ENCODE measurements at places on chromosomes 1 and 21.

DNA sequence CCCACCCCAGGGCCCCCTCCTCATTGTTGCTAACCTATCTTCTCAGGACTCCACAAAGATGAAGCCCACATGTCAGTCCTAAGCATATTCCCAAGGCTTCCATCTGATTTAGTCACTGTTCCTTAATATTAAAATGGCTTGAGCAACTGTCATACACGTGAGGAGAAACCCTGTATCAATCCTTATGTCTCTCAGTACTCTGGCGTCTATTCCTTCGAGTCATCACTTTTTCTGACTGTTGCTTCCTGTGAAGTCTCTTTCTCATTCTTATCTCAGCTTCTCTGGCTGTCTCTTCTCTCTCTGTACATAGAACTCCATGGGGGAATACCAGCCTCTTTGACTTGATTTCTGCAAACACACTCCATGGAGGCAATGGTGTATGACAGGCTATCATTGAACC is 98.4 kb downstream of the C4BPA start:
- no peak for DNase-seq
- peaks cover 17% of the 10 kb centered on the region for H3K4me1 ChIP-seq
- peaks cover under 1% of the 10 kb centered on the region for H3K27me3 ChIP-seq

DNA sequence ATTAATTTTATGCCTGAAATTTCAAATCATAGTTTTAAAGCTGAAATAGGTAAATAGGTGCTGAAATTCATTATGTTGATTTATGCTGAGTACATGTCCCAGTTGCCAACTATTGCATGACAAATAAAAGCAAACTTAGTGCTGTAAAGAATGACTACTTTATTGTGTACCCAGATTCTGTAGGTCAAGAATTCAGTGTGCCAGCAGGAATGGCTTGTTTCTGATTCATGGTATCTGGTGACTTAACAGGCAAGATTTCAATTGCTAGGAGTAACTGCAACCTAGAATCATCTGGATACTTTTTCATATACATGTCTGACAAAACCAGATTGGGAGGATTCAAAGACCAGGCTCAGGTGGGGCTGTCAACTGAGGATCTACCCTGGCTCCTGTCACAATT is 678.4 kb upstream of the ADAMTS5 start:
- no peak overlapping the region for H3K4me3 ChIP-seq
- no peaks in the 10 kb centered on the region for H3K4me1 ChIP-seq
- H3K27ac ChIP-seq: no peak overlapping the region
- no peak for DNase-seq
- H3K36me3 ChIP-seq: no peaks in the 10 kb centered on the region

DNA sequence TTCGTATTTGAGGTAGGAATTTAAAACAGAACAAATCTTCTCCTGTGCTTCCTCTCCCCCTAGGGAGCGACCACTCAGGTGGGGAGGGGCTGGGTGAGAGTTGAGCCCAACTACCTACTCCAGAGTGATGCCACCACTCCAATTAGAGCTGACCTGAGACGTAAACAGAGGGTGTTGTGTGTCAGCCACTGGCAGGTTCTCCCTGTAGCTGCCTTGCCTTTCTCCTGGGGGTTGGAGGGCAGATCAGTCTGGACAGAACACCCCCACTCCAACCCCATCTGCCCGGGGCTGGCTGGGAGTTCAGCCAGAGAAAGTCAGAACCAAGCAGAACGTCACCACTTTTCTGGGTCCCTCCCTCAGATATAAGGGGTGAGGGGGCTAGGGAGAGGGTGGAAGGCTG is 2.0 kb downstream of the HPDL start:
- DNase-seq: no peak
- H3K27ac ChIP-seq: no peak overlapping the region
- H3K27me3 ChIP-seq: no peaks in the 10 kb centered on the region
- peaks cover 14% of the 10 kb centered on the region for H3K4me1 ChIP-seq

DNA sequence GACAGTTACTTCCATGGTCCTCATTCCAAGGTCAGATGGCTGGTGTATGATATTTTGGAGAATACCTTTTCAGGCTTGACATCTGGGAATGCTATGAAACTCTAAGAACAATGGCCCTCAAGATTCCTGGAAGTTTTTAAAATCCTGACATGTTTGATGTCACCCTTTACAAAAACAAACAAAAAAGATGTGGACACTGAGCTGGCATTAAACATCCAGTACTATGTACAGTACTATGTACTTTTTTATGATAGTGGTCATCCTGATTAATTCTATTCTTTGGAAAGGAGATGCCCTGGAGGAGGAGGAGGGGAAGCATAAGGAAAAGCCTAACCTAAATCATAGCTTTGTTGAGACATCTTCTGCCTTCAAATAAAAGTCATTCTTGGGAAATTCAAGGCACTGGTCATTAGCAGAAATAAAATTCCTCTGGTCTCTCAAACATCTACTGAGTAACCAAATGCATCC is 235.4 kb downstream of the HMCN1 start:
- no peak overlapping the region for H3K27ac ChIP-seq
- DNase-seq: no peak
- H3K4me1 ChIP-seq: no peaks in the 10 kb centered on the region
- H3K27me3 ChIP-seq: no peaks in the 10 kb centered on the region

DNA sequence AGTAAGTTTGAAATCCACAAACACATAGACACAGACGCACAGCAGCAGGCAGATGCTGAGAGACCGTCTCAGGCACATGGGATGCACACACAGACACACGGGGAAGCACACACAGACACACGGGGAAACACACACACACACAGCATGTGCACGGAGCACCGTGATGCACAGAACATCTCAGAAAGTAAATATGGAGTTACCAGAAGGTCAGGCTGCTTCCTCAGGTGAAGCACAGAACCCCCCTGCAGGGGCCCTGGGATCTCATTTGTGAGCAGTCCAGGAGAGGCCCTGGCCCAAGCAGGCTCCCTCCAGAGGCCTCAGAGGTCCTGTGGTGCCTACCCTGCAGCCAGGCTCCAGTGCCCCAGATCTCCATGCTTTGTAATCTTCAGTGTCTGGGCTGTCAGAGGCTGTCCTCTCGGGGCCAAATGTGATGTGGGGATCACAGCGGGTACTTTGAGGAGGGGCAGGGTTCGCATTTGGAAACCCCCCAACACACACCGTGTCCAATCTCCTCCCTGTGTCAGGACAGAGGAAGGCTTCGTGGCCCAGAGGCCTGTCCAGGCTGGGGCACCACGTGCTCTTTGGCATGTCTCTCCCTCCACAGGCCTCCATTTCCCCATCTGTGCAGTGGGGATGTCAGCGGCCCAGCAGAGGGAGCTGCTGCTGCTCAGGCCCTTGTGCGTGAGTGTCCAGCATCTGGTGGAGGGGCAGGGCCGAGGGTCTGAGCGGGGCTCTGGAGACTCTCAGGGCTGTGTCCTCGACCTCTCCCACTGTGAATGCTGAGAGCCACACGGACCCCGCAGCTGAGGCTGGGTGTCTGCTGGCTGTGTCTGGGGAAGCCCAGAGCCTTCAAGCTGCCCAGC is 23.0 kb upstream of the PRSS38 start:
- peaks cover 17% of the 10 kb centered on the region for H3K27me3 ChIP-seq
- H3K27ac ChIP-seq: no peak overlapping the region
- DNase-seq: no peak
- peaks cover 4% of the 10 kb centered on the region for H3K4me1 ChIP-seq

DNA sequence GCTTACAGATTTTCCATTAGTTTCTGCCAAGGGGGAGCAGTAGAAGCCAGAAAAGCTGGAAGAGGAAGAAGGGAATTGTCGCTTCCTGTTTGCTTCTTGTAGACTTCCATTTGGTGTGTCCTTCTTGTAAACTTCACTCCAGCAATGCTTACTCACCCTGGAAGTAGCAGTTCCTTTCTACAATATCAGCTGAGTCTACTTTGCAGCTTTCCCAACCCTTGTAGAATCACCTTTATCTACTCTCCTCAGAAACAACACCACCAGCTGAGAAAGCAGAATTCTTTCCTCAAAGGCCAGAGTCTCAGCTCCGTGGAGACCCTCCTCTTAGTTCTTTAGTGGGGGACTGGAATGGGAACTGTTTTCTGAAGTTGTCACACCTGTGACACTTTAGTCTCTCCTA is 1136.7 kb upstream of the TMPRSS15 start:
- H3K4me3 ChIP-seq: no peak overlapping the region
- no peak for DNase-seq

GRCh38 chr1:209249280-209249670 is 334.2 kb upstream of the CAMK1G start:
- no peaks in the 10 kb centered on the region for H3K4me1 ChIP-seq
- no peak for DNase-seq
- H3K27ac ChIP-seq: no peak overlapping the region

- peak overlapping the region; percentile 30 for H3K27ac ChIP-seq
- DNase-seq: no peak
- no peaks in the 10 kb centered on the region for H3K36me3 ChIP-seq
- peaks cover 75% of the 10 kb centered on the region for H3K4me1 ChIP-seq
- no peaks in the 10 kb centered on the region for H3K27me3 ChIP-seq
Observed at GRCh38 chr1:146001709-146002108, 5.3 kb upstream of the TXNIP start.

- DNase-seq: peak; percentile 67
- no peaks in the 10 kb centered on the region for H3K36me3 ChIP-seq
- H3K4me3 ChIP-seq: peak overlapping the region; percentile 74
- H3K4me1 ChIP-seq: peaks cover 57% of the 10 kb centered on the region
Observed at GRCh38 chr1:235011064-235011598, 117.5 kb downstream of the TOMM20 start.

DNA sequence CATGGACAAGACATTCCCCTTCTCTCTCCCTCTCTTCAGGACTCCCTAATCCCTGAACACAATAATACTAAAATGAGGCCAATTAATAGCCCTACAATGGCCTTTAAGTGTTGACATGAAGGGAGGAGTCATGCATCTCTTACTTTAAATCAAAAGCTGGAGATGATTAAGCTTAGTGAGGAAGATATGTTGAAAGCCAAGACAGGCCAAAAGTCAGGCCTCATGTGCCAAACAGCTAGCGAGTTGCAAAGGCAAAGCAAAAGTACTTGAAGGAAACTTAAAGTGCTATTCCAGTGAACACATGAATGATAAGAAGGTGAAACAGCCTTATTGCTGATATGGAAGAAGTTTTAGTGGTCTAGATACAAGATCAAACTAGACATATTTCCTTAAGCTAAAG is 49.5 kb upstream of the CD46 start:
- no peak overlapping the region for H3K4me3 ChIP-seq
- H3K27me3 ChIP-seq: peaks cover 3% of the 10 kb centered on the region
- DNase-seq: no peak
- no peak overlapping the region for H3K27ac ChIP-seq
- H3K4me1 ChIP-seq: no peaks in the 10 kb centered on the region

DNA sequence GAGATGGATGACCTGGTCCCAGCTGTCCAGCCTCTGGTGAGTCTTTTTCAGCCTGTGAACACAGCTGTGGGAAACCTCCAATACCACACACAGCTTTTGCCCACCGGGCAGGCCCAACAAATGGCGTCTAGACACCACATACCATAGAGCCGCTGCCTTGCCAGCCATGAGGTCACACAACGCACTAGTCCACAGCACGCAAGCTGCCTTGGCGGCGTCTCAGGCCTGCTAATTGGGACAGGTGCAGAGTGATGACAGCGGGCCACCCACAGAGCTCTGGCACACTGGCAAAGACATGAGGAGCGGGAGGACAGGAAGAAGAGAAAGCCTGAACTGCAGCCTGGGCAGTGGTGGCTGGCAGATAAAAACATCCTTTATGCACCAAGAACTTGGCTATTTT is 125.5 kb downstream of the ADAMTS1 start:
- H3K36me3 ChIP-seq: no peaks in the 10 kb centered on the region
- H3K27me3 ChIP-seq: peaks cover 4% of the 10 kb centered on the region
- DNase-seq: no peak
- H3K4me1 ChIP-seq: no peaks in the 10 kb centered on the region
- no peak overlapping the region for H3K4me3 ChIP-seq
- H3K27ac ChIP-seq: no peak overlapping the region

DNA sequence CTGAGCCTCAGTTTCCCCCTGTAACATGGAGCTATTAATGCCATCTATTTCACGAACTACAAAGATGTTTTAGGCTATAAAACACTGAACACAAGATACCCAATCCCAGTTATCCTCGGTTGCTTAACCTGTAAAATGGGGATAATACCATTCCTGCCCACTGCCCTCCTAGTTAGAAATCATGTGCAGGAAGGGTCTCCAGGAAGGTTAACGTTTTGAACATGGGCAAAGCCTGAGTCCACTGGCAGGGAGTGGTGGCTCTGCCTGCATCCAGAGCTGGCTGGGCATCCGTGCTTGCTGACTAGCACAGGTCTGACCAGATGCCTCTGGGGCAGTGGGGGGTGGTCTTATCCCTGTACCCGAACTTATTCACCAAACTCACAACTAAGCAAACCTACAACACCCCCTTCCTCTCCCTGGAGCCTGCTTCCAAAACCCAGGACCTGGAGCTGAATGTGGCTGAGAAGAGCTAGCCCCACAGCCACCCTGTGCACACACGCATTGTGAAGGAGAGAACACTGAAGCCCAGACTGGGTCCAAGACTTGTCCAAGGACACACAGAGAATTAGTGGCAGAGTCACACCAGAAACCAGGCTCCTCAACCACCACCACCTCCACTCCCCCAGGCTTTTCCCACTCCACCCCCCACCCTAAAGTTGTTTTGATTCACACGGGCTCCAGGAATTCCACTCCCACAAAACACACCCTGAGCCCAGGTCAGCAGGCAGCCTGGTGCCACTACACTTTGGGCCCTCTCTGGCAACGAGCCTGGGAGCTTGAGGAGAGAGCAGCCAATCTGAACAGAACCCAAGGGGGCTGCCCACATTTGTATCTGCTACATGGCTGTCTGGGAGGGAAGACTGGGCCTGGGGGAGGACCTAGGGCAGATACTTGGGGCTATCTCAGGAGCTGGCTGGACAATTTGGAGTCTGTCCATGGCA is 1.6 kb downstream of the E2F2 start:
- H3K4me3 ChIP-seq: peak overlapping the region; percentile 75
- H3K27ac ChIP-seq: no peak overlapping the region
- H3K36me3 ChIP-seq: no peaks in the 10 kb centered on the region
- no peaks in the 10 kb centered on the region for H3K27me3 ChIP-seq

DNA sequence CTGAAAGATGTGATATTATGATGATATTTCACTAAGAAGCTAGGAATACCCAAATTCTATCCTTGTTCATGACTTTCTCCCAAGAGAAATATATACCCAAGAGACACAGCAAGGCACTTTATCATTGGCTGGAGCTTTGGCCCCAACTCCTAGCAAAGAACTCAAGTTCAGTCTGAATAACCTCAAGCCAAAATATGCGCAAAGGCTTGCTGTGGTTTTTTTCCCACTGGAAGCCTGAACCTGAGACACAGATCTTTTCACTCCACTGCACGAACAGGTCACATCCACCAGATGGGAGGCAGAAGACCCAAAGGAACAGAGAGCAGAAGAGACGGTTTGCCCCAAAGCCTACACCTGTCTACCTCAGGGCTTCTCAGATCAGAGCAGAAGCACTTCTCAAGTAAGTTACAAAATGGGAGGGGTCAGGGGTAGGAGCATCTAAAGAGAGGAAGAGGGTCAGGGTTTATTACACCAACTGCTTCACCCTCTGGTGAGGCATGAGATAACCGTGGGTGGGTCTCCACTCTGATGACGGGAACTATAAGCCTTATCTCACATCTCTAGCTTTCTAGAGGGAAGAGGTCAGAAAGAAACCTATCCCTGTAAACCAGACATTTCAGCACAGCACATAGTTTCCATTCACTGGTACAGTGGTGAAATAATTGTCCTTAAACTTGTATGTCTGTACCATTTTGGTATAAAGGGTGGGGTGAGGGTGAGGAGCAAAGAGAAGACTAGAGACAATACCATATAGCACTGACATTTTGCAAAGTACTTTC is 17.1 kb upstream of the CDC42BPA start:
- no peak overlapping the region for H3K4me3 ChIP-seq
- DNase-seq: no peak
- no peaks in the 10 kb centered on the region for H3K36me3 ChIP-seq
- H3K27ac ChIP-seq: no peak overlapping the region
- no peaks in the 10 kb centered on the region for H3K4me1 ChIP-seq
